ENCODE measurements at places on chromosomes 13 and 19. TPM values are rescaled to one million over a fixed set of nuclear protein-coding genes. Genes with fewer than 3 reads are reported as not detected.

Gene PSG1
- total RNA-seq, result 0.36 TPM

Gene C19orf53
- total RNA-seq, result 34.8 TPM

Gene CYP2F1
- total RNA-seq, result not detected

Gene ZNF221
- 9.0 TPM for total RNA-seq

Gene ZNF561
- 44.2 TPM for total RNA-seq

Gene CERS4
- 1.5 TPM for total RNA-seq

Gene PLPPR3
- 0.36 TPM for total RNA-seq

Gene PLK5
- total RNA-seq, result under 0.01 TPM

Gene OR10H3
- not detected for total RNA-seq

Gene TJP3
- total RNA-seq, result not detected

Gene COL5A3
- 9.1 TPM for total RNA-seq

Gene ZNF132
- 8.8 TPM for total RNA-seq

Gene ZNF418
- 5.1 TPM for total RNA-seq

Gene ZNF607
- total RNA-seq, result 4.7 TPM

- H3K36me3 ChIP-seq, result no peaks in the 10 kb centered on the region
- H3K27me3 ChIP-seq, result peaks cover 7% of the 10 kb centered on the region
- no peak overlapping the region for H3K4me3 ChIP-seq
Observed at GRCh38 chr13:39254601-39255000, 216.3 kb downstream of the NHLRC3 start.

DNA sequence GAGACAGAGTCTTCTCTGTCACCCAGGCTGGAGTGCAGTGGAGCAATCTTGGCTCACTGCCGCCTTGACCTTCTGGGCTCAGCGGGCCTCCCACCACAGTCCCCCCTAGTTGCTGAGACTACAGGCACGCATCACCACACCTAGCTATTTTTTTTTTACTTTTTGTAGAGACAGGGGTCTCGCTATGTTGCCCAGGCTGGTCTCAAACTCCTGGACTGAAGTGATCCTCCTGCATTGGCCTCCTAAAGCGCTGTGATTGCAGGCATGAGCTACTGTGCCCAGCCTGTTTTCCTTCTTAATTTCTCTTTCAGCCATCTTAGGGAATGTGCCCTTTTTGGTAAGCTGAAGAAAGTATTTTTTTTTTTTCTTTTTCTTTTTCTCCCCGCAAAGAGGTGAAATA is 42.6 kb upstream of the RNF113B start:
- peak overlapping the region; percentile 18 for H3K27ac ChIP-seq
- H3K4me3 ChIP-seq, result no peak overlapping the region
- no peaks in the 10 kb centered on the region for H3K27me3 ChIP-seq
- H3K4me1 ChIP-seq, result peaks cover 51% of the 10 kb centered on the region
- no peak for DNase-seq

DNA sequence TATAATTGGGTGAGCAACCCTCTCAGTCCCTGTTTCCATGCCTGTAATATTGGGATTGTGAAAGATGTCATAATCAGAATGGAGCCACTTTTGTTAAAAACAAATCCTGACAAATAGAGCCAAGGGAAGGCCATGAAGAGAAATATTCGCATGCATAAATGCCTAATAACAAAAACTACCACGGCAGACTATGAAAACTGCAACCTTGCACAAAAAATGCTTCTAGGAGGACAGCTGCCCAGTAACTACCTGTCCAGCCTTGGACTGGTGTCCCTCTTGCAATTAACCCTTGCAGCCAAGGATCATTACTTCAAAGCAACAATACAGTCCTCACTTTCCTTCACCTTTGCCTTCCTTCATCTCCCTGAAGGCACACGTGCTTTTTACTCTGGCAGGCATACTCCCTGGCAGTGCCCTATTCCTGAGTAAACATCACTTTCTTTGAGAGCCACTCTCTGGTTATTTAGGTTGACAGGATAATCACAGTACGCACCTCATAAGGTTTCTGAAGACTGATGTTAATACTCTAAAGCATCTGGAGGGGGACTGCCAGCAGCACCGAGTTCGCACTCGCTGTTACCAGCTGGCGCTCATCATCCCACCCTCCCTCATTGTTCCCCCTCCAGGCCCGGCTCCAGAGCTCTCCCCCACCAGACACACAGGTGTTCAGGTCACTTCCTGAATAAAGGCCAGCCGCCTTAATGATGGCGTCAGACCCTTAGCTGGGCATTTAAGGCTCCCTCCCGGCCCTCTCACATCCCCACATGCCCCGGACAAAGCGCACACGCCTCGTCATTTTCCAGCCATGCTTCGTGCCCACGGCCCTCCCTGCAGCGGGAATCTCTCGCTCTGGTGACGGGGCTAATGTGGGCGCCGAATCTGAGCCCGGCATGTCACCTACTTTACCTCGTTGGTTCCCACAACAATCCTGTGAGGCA is 57.3 kb downstream of the CDADC1 start:
- no peak for DNase-seq
- no peaks in the 10 kb centered on the region for H3K27me3 ChIP-seq
- no peaks in the 10 kb centered on the region for H3K36me3 ChIP-seq
- H3K4me1 ChIP-seq, result peaks cover 21% of the 10 kb centered on the region
- H3K27ac ChIP-seq, result no peak overlapping the region
- H3K4me3 ChIP-seq, result no peak overlapping the region

DNA sequence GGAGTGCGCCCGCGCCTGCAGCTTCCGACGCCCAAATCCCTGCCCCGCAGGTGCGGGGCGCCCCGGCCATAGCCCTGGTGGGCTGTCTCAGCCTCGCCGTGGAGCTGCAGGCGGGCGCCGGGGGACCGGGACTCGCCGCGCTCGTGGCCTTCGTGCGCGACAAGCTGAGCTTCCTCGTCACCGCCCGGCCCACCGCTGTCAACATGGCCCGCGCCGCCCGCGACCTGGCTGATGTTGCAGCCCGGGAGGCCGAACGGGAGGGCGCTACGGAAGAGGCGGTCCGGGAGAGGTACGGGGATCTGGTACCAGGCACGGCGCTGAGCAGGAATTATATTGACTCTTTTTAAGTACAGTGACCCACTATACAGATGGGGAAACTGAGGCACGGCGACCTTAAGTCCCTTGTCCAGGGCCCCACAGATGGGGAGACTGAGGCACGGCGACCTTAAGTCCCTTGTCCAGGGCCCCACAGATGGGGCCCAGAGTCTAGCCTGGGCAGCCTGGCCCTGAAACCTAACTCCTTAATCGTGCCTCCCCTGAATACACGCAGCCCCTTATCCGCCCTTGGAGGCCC is 586 bp downstream of the MRI1 start:
- H3K4me1 ChIP-seq, result peaks cover 9% of the 10 kb centered on the region
- no peaks in the 10 kb centered on the region for H3K27me3 ChIP-seq
- peak overlapping the region; percentile 85 for H3K4me3 ChIP-seq
- DNase-seq, result peak; percentile 90

- H3K36me3 ChIP-seq, result peaks cover 9% of the 10 kb centered on the region
- H3K27me3 ChIP-seq, result no peaks in the 10 kb centered on the region
- H3K4me3 ChIP-seq, result peak overlapping the region; percentile 77
- peak overlapping the region; percentile 88 for H3K27ac ChIP-seq
Observed at GRCh38 chr13:76992548-76993001, 694 bp downstream of the CLN5 start.

DNA sequence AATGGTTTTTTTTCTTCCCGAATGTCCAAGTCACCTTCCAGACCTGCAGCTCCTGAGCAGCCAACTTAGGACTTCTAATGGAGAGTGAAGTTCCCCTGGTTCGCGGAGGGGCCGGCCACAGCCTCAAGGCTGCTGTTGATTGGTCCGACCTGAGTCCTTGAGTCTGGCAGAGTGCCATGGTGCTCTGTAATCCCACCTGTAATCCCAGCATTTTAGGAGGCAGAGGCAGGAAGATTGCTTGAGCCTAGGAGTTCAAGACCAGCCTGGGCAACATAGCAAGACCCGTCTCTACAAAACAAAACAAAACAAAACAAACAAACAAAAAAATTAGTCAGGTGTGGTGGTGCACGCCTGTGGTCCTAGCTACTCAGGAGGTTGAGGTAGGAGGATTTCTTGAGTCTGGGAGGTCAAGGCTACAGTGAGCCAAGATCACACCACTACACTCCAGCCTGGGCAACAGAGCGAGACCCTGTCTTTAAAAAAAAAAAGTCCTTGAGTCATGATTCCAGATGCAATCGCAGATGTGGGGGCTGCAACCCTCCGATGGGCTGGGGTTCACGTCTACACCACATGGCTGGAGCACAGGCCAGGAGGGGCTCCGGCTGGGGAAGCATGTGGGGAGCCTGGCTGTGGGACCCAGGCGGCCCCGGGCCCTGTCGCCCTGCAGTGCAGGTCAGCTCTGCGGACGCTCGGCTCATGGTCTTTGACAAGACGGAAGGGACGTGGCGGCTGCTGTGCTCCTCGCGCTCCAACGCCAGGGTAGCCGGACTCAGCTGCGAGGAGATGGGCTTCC is 17.7 kb downstream of the HPN start:
- no peaks in the 10 kb centered on the region for H3K36me3 ChIP-seq
- no peaks in the 10 kb centered on the region for H3K27me3 ChIP-seq
- DNase-seq, result no peak
- H3K4me1 ChIP-seq, result no peaks in the 10 kb centered on the region
- no peak overlapping the region for H3K27ac ChIP-seq
- H3K4me3 ChIP-seq, result no peak overlapping the region

DNA sequence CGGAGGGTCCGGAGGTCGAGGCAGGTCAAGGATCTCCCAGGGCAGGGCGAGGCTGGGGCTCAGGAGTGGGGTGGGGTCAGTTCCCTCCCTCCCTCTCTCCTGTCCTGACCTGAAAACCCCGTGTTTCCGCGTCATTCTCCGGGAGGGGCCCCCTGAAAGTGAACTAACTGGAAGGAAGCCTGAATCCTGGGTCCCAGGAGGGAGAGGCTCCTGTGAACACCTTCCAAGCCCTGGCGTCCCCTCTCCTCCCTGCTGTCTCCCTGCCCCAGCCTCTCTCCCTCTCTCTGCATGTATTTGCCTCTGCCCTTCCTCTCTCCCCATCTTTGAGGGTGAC is 741 bp upstream of the CADM4 start:
- peaks cover 10% of the 10 kb centered on the region for H3K4me1 ChIP-seq
- H3K4me3 ChIP-seq, result peak overlapping the region; percentile 57
- H3K36me3 ChIP-seq, result no peaks in the 10 kb centered on the region
- peaks cover 35% of the 10 kb centered on the region for H3K27me3 ChIP-seq
- no peak for DNase-seq

- no peak overlapping the region for H3K27ac ChIP-seq
- H3K36me3 ChIP-seq, result no peaks in the 10 kb centered on the region
- H3K4me3 ChIP-seq, result peak overlapping the region; percentile 35
- DNase-seq, result no peak
- H3K27me3 ChIP-seq, result peaks cover 59% of the 10 kb centered on the region
Observed at GRCh38 chr13:20136781-20137703, 23.8 kb downstream of the GJA3 start.

DNA sequence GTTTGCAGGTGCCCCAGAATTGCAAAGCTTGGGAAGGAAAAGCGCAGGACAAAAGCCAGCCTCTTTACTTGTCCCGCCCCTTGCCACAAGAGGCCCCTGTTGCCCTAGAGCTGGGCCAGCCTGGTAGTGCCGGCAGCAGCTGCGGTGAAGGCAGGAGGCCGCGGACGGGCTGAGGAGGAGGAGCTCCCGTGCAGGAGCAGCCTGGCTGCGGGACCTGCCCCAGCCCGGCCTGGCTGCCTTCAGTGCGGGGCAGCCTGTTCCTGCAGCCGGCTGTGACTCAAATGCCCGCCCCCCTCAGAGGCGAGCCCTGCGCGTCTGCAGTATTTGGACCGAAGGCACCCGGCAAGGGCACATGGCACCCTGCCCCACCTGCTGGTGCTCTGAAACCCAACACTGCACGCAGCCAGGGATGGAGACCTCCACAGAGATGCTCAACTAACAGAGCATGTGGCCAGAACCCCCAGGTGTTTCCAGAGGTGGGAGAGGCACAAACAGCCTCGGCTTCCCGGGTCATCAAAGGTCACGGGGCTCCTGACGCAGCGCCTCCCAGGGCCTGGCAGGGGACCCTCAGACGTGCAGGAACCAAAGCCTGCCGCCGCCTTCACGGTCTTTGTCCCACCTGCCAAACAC is 29.7 kb downstream of the NAXD start:
- peaks cover 5% of the 10 kb centered on the region for H3K4me1 ChIP-seq
- H3K27me3 ChIP-seq, result no peaks in the 10 kb centered on the region

DNA sequence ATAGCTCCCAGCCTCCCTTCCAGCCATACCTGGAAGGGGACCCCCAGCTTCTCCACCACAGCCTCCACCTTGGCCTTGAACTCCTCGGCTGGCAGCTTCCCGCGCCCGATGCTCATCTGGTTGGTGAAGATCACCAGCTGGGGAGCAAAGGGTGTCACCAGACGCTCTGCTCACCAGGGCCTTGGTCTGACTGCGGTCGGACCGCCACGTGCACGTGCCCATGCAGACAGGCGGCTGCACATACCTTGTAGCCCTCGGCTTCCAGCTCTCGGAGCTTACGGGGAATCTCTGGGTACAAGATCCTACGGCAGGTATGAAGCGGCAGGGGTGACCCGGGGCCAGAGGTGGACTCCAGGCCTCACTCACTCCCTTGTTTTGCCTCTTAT is 3.4 kb downstream of the PNKP start:
- H3K4me1 ChIP-seq, result peaks cover 30% of the 10 kb centered on the region
- no peaks in the 10 kb centered on the region for H3K27me3 ChIP-seq
- no peak for DNase-seq
- H3K4me3 ChIP-seq, result no peak overlapping the region

- no peaks in the 10 kb centered on the region for H3K36me3 ChIP-seq
- peaks cover 20% of the 10 kb centered on the region for H3K4me1 ChIP-seq
- DNase-seq, result no peak
- no peak overlapping the region for H3K27ac ChIP-seq
- no peaks in the 10 kb centered on the region for H3K27me3 ChIP-seq
Observed at GRCh38 chr13:42107421-42107820, 59.0 kb downstream of the DGKH start.

DNA sequence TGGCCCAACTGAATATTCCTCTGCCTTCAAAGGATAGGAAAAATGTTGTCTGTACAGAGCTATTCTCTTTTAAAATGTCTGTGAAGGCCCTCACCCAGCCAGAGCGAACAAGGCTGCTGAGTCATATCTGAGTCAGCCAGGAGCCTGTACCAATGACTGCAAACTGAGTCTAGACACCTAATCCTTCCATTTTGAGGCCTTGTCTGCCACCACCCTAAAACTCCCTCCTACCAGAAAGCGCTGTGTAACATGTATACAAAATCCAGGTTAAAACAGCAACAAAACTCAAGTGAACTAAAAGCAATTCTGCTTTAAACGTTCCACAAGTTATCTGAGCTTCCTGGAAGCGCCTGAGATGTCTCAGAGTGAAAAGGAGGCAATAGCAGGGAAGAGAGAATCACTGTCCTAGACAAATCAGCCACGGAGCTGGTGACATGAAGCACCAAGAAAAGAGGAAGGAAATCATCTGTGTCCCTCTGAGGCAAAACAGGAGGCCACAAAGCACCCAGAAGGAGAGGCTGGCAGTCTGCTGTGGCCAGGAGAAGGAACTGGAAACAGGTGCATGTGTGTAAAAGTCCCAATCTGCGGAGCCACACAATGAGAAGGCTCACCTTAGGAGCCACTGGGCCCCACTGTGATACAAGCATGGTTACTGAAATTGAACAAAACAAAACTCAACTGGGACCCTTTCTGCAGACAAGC is 10.2 kb downstream of the DHRS12 start:
- no peak overlapping the region for H3K4me3 ChIP-seq
- peak overlapping the region; percentile 15 for H3K27ac ChIP-seq
- H3K4me1 ChIP-seq, result peaks cover 6% of the 10 kb centered on the region

All from osteoblast (primary cell).